CD4-positive, alpha-beta T cell (primary cell): ENCODE measurements at places on chromosomes 5 and 9.
A peak's percentile ranks its signal among the peaks of the same experiment; 100 is the strongest.

DNA sequence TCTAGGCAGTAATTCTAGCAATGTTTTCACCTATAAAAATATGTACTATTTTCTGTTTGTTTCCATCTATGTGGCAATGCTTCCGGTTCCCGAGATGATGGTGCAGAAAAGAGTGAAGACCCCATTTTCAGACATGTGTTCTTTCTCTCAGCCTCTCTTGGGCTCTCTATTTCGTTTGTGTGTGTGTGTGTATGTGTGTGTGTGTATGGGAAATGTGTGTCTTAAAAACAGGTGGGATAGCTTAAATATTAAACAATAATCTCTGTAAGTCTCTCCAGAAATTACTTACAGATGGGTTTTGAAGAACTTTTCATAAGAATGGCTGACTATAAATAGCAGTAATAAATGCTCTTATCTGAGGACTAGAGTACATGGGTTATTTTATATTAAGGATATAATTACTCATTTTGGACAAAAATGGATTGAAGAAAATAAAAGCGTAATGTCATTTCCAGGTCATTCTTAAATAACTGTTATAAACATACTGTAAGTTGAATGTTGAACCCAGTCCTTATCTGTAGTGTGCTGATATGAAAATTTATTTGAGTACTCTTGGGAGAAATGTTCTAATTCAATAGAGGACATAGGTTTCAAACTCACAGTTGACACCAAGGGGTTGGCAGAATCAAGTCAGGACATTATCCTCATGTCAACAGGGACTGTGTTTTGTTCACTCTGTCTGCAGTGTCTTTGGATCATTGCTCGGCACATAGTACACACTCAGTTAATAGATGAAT lies 31.1 kb downstream of the PCSK5 start:
- DNase-seq = no peak

GRCh38 chr5:126752081-126752785 lies 24.7 kb upstream of the LMNB1 start:
- no peak for DNase-seq

GRCh38 chr9:130345897-130346385 lies 80.4 kb downstream of the HMCN2 start:
- no peak for DNase-seq

DNA sequence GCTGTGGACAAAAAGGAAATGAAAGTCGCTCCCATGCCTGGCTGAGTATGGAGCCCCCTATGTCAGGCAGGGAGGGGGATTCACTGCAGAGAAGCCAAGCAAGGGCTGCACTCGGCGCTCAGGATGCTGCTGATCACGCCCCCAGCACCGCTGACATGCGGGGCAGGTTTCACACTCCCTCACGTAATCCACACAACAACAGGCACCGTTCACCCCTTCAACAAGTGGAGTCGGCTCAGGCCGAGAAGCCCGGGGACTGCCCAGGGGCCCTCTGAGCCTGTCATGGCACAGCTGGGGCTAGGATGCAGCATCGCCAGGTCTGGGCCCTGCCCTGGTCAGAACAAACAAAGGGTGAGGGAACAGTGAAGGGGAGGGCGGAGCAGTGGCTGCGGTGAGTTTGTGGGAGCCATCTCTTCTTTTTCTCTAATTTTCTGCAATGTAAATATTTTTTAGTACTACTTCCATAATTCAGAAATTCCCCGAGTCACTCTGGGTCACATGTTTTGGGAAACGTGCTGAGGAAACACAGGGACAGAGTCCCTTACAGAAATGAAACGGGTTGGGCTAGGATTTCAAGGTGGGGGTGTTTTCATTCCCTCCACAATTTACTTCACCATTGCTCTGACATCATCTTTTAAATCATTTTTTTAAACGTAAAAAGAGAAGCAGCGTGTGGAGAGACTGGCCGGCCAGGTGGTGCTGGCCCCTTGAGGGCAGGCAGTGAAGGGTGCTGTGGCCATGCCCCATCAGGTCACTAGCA lies 49.8 kb downstream of the PRRT1B start:
- no peak for DNase-seq

DNA sequence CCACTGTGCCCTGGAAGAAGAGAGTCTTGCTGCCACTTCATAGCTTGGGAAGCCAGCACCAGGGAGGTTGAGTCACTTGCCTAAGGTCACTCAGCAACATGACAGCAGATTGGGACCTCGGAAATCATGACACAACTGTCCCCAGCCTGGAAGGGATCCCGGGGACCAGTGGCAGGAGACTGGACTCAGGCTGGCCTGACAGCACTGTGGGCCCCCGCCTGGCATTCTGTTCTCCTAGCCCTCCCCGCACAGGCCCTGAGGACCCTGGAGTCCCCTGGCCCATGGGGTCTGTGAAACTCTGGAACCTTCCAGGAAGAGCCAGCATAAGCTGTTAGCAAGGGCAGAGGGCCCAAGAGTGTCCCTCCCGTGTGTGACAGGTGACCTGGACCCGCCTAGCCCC lies 64.9 kb downstream of the COL5A1 start:
- DNase-seq = no peak

GRCh38 chr5:137414112-137414755 lies 84.9 kb downstream of the SPOCK1 start:
- no peak for DNase-seq

DNA sequence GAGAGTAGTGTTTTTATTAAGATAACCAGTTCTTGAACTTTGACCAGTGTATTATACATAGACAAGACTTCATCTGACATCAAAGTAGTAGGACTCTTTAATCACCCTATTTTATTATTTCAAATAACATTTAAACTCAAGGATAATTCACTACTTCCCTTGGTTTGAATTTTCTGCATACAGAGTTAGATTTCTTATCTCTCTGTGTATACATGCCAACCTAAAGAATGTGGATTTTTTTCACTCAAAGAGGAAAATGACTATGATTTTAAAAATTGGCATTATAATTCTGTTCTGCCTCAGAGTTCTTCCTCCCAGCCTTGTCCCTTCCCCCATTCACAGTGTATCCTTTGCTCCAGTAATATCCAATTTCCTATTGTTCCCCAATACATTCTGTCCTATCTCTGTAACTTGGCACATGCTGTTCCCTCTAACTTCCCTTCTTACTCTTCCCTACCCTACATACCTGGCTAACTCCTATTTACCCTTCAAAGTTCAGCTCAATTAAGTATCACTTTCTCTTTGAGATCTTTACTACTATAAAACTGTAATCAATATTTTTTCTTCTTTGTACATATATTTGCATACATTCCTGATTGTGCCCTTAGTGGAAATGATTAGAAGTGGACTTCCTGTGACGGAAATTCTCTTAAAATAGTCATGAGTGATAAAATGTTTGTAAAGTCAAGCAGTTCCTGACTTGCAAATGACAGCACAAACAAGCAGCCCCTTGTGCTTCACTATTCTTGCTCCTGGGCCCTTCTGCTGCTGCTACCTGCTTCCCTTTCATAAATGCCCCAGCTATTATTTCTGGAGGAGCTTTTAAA lies 38.1 kb upstream of the DENND4C start:
- DNase-seq = no peak

GRCh38 chr9:89878687-89879086 lies 273.9 kb downstream of the GADD45G start:
- peak; percentile 12 for DNase-seq
